ENCODE measurements at places on chromosomes 1 and 21. TPM values are rescaled to one million over a fixed set of nuclear protein-coding genes. Genes with fewer than 3 reads are reported as not detected.

DNA sequence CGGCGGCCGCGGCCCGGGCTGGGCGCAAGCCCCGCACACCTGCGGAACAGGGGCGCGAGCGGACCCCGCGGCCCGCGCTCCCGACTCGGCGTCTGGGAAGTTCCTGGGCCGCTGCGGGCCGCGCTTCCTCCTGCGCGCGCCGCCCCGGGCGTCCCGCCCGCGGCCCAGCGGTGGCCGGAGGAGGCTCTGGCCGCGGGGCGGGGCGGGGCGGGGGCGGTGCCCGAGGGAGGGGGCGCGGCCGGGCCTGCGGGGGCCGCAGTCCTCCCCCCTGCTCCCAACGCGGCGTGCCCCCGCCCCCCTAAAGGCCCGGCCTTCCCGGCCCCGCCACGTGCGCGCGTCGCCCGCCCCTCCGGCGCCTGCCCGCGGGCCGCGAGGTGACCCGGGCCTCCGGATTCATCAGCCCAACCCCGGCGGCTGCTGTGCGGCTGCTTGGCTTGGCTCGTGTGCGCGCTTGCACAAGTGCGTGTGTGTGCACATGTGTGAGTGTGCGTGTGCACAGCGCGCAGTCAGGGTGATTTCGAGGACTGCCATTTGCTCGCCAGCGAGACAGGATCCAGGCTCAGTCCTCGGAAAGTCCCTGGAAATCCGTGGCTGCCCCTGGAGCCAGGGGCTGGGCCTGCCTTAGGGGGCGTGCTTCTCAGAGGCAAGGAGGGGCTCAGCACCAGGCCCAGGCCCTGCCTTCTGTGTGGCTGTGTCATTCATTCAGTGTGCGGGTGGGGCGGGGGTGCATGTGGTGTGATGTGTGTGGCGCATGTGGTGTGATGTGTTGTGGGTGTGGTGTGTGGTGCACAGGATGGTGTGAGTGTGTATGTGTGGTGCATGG lies at the start of gene C2CD2:
TSS of gene C2CD2 (minus strand) at position 188 of the 823 bp plus-strand sequence. CDS start 370 bp downstream, outside the sequence.
- peaks cover 36% of the 10 kb centered on the region for H3K4me1 ChIP-seq
- DNase-seq: peak; percentile 86
- H3K27me3 ChIP-seq: no peaks in the 10 kb centered on the region
- H3K36me3 ChIP-seq: no peaks in the 10 kb centered on the region
- H3K27ac ChIP-seq: peak within 1 kb of the TSS; percentile 64

DNA sequence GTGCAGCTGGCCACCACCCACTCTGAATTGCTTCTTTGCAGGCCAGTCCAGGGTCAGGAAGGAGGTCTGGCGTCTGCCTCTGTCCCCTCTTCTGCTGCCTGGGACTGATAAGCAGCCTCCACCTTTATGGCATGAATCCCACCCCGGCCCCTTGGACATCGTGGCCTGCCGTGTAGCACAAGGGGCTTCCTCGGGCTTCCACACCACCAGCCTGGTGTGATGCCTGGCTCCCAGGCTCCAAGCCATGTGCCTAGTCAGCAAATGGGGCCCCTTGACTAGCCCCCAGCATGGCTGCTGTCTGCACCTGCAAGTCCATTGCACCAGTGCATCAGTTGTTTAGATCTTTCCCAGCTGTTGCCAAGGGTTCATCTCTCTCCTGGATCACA lies 9.9 kb upstream of the ARF1 start:
- no peaks in the 10 kb centered on the region for H3K36me3 ChIP-seq
- no peak overlapping the region for H3K27ac ChIP-seq
- no peaks in the 10 kb centered on the region for H3K4me1 ChIP-seq
- DNase-seq: no peak
- H3K4me3 ChIP-seq: no peak overlapping the region

DNA sequence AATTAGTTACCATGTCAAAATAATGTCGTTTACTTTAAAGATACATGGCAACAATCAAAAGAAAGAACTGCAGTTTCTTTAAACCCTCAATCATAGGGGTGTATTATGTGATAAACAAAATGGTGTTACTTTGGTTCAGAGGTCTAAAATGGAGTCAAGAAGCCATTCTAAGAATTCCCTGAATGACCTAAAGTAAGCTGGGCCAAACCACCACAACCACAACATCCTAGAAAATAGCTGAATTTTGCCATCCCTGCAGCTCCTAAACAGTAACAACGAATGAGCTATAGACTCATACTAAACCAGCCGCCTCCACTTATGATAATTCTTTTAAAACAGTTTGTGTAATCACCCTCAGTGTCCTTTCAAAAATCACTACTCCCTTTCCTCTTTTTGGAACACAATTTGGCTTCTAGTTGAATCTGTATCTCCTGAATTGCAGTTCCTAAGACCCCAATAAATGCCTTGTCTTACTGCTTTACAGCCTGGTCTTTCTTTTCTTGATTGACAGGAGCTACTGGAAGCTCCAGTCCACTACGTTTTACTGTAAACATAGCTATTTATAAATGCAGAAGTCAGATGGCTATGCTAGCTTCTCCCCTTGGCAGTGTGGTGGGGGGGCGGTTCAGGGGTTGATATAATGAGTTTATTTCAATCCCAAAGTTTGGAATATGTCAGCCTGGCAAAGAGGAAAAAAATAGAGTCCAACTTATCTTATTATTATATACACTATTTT lies 84.3 kb downstream of the PLPPR4 start:
- no peak overlapping the region for H3K27ac ChIP-seq
- no peak overlapping the region for H3K4me3 ChIP-seq

GRCh38 chr1:187244623-187245022 lies 415.9 kb downstream of the PLA2G4A start:
- no peaks in the 10 kb centered on the region for H3K36me3 ChIP-seq
- H3K27me3 ChIP-seq: no peaks in the 10 kb centered on the region
- peak; percentile 66 for DNase-seq
- no peak overlapping the region for H3K4me3 ChIP-seq

DNA sequence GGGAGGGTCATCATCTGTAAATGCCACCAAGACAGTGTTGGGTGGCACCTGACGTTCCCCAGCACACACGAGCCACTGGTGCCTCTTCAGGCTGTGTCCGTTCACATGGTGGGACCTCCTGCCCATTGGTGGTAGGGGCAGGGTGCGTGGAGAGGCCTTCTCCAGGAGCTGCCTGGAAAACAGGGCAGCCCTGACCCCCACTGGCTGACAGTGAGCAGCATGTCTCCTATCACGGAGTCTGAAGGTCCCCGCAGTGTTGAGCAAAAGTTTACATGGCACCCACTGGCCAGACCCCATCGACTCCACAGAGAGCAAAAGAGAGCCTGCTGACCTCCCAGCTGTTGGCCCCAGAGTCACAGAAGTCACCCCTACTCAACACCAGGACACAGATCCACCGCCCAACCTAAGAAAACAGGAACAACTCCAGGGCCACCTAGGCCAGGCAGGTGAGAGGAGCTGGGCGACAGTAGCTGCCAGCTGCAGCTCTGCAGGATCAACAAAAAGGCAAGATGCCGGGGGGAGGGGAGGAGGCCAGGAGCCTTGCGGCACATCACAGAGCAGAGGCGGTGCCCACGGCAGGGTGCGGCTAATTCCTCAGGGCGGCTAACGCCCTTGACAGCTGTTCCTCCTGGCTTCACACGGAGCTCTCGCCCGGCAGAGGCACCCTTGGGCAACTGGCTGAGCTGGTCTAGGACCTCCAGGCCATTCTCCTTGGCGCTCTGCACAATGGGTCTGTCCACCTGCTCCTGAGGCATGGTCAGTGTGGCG lies 14.4 kb upstream of the IFI6 start:
- no peak overlapping the region for H3K27ac ChIP-seq
- H3K27me3 ChIP-seq: peaks cover 18% of the 10 kb centered on the region
- DNase-seq: no peak
- H3K4me1 ChIP-seq: no peaks in the 10 kb centered on the region
- H3K4me3 ChIP-seq: no peak overlapping the region

DNA sequence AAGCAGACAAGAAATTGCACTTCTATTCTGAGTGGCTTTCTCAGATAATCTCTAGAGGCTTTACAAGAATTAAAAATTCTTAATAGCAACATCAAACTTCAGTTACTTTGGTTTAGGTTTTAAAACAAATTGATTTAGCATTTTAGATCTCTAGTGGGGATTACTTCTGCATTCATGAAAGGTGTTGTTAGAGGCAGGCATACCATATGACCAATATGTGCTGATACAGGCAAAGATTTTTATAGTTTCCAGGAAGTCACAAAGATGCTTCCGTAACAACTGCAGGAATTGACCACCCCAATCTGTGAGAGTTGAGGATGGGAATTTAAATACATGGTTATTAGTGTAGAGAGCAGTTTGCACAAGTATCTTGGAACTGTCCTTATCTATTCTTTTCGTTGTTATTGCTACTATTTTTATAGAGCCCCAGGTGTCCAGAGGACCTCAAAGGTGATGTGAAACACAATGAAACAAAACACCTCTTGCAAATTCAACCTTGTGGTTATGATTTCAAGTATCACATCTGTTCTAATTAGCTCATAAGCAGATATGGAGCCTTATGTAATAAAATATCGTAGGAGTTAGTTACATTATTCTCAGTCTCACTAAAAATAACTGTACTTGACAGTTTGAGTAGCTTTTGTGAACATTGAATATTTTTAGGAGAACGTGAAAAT lies 512.7 kb upstream of the ADGRL4 start:
- H3K4me1 ChIP-seq: no peaks in the 10 kb centered on the region
- no peak for DNase-seq
- H3K27ac ChIP-seq: no peak overlapping the region

- H3K36me3 ChIP-seq: no peaks in the 10 kb centered on the region
- no peak for DNase-seq
- H3K27me3 ChIP-seq: no peaks in the 10 kb centered on the region
- no peak within 1 kb of the TSS for H3K4me3 ChIP-seq
Observed at GRCh38 chr1:12643785-12644184, at the start of gene AADACL4. Gene AADACL4, plus strand, starts transcription at chr1:12644085. Its CDS starts 462 bp downstream, at chr1:12644547.

- DNase-seq: peak; percentile 17
- no peaks in the 10 kb centered on the region for H3K36me3 ChIP-seq
- no peaks in the 10 kb centered on the region for H3K4me1 ChIP-seq
- no peaks in the 10 kb centered on the region for H3K27me3 ChIP-seq
Observed at GRCh38 chr1:55347866-55348265, 132.7 kb upstream of the USP24 start.

GRCh38 chr1:157992031-157992832 lies 1.2 kb upstream of the KIRREL1 start:
- H3K27me3 ChIP-seq: peaks cover 14% of the 10 kb centered on the region
- peak; percentile 73 for DNase-seq
- H3K4me1 ChIP-seq: peaks cover 19% of the 10 kb centered on the region

DNA sequence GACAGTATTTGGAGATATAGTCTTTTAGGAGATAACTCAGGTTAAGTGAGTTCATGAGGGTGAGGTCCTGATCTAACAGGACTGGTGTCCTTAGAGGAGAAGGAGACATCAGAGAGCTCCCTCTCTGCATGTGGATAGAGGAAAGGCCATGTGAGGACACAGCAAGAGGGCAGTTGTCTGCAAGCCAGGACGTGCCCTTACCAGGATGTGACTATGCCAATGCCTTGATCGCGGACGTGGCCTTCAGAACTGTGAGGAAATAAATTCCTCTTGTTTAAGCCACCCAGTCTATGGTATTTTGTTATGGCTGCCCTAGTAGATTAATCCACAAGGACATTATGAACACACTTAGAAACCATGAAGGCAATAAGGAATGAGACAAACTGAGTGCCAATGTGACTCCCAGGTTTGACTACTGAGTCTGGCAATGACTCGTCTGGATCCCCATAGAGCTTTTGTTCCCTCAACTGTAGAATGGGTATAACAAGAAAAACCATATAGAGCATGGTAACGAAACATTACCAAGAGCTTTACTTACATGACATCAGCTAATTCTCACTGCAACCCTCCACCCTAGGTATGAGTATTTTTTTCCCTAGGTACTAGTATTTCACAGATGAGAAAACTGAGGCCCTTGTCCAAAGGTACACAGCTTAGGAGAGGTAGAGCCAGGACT lies 6.5 kb downstream of the URB1 start:
- peaks cover 17% of the 10 kb centered on the region for H3K36me3 ChIP-seq
- DNase-seq: peak; percentile 59
- H3K27ac ChIP-seq: peak overlapping the region; percentile 13
- H3K27me3 ChIP-seq: no peaks in the 10 kb centered on the region
- no peak overlapping the region for H3K4me3 ChIP-seq

DNA sequence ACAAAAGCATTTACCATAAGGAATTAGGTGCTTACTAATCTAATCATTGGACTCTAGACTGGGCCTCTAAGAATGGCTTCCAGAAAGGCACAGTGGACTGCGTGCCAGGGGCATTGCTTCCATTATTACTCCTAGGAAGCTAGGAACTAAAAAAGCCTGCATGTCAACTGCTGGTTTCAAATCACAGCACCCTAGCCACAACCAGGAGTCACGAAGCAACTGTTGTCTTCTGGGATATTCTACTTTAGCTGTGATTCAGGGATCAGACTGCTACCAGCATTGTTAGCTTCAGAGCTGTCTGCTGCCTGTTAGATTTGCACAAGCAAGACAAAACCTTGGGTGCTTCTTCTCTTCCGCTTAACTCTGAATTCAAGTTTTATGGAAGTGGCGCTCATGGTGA lies 38.3 kb downstream of the DNM3 start:
- DNase-seq: no peak
- H3K4me1 ChIP-seq: no peaks in the 10 kb centered on the region
- no peaks in the 10 kb centered on the region for H3K36me3 ChIP-seq
- no peak overlapping the region for H3K27ac ChIP-seq
- no peak overlapping the region for H3K4me3 ChIP-seq

DNA sequence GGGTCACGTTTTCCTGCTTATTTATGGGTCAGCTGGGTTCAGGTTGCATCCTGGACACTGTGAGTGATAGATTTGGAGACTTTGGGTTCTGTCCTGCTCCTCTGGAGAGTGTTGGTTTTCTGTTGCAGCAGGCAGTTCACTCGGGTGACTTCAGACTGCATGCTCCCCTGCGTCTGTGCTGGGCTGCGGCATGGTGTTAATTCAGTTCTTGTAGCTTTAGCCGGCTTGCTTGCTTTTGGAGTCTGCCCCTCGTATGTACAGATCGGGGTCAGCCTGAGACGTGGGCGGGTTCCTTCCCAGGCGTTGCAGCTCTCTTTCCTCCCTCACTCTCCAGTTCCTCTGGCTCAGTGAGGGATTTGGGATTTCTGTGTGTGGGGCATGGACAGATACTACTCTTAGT lies 38.0 kb downstream of the PCNT start:
- H3K4me1 ChIP-seq: no peaks in the 10 kb centered on the region
- H3K27me3 ChIP-seq: no peaks in the 10 kb centered on the region
- DNase-seq: no peak
- H3K4me3 ChIP-seq: no peak overlapping the region

GRCh38 chr21:26965907-26966581 lies 844 bp downstream of the ADAMTS5 start:
- no peaks in the 10 kb centered on the region for H3K36me3 ChIP-seq
- no peak for DNase-seq
- H3K27me3 ChIP-seq: peaks cover 23% of the 10 kb centered on the region
- no peak overlapping the region for H3K4me3 ChIP-seq
- H3K4me1 ChIP-seq: peaks cover 14% of the 10 kb centered on the region
- H3K27ac ChIP-seq: no peak overlapping the region

- peak; percentile 50 for DNase-seq
- no peaks in the 10 kb centered on the region for H3K36me3 ChIP-seq
- H3K4me3 ChIP-seq: no peak overlapping the region
- no peak overlapping the region for H3K27ac ChIP-seq
- H3K4me1 ChIP-seq: peaks cover 31% of the 10 kb centered on the region
- H3K27me3 ChIP-seq: no peaks in the 10 kb centered on the region
Observed at GRCh38 chr1:85374160-85374559, 90.8 kb downstream of the DDAH1 start.

Gene APCS
- polyA plus RNA-seq: not detected

Gene GABRD
- polyA plus RNA-seq: not detected

Gene LHX8
- not detected for polyA plus RNA-seq

Gene TMOD4
- not detected for polyA plus RNA-seq

Gene TMPRSS3
- polyA plus RNA-seq: not detected

Gene CNIH3
- polyA plus RNA-seq: 1.6 TPM

Gene CLCA4
- not detected for polyA plus RNA-seq

Gene KCNT2
- 0.46 TPM for polyA plus RNA-seq

Gene IL23R
- polyA plus RNA-seq: not detected

Gene CFAP107
- polyA plus RNA-seq: not detected
